ENCODE measurements at places on chromosomes 12 and 14. TPM values are rescaled to one million over a fixed set of nuclear protein-coding genes. Genes with fewer than 3 reads are reported as not detected.

The DNAI7 gene
- 0.39 TPM for total RNA-seq

The PRPF40B gene
- total RNA-seq, result 4.7 TPM

DNA sequence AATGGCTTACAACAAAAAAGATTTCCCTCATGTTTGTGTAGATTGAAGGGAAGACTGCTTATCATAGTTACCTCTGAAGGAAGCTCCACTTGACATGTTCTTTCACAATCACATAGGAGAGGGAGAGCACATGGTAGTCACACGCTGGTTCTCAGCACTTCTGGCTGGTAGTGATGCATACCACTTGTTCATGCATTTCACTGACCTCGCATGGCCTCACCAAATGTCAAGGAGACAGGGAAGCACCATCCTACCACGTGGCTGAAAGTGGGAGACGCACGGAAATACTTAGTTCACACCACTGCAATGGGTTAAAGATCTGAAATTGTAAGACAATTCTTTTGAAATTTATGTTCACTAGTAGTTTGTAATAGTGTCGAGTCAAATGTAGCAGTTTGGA lies 74.0 kb downstream of the PDE3A start:
- DNase-seq, result no peak

DNA sequence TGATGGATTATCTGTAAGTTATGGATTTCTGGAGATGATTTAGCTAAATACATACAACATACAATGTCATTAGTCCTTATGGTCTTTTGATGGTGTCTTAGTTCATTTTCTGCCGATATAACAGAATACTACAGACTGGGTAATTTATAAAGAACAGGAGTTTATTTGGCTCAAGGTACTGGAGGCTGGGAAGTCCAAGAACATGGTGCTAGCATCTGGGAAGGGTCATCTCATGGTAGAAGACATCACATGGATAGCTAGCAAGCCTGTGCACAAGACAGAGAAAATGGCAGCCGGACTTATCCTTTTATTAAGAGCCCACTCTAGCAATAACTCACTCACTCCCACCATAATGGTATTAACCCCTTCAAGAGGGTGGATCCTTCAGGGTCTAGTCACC lies 24.2 kb downstream of the KLHL28 start:
- no peak for DNase-seq

GRCh38 chr12:22101749-22102243 lies 55.8 kb downstream of the CMAS start:
- DNase-seq, result no peak

- no peak for DNase-seq
Observed at GRCh38 chr14:51726166-51726899, 74.6 kb downstream of the FRMD6 start.

- no peak for DNase-seq
Observed at GRCh38 chr14:81252278-81252677, 31.5 kb upstream of the GTF2A1 start.
